ENCODE measurements at places on chromosomes 12 and 14. TPM values are rescaled to one million over a fixed set of nuclear protein-coding genes. Genes with fewer than 3 reads are reported as not detected.

Gene CNIH1
- 97.0 TPM for total RNA-seq

Gene RERG
- 4.1 TPM for total RNA-seq

Gene SLC5A8
- total RNA-seq, result not detected

Gene CELA1
- not detected for total RNA-seq

Gene AKAP6
- 180 TPM for total RNA-seq

Gene IRAK3
- total RNA-seq, result 4.0 TPM

Gene EEF1AKMT3
- 1.2 TPM for total RNA-seq

Gene TAMALIN
- 19.8 TPM for total RNA-seq

Gene CYP46A1
- 3.0 TPM for total RNA-seq

Gene TSHR
- total RNA-seq, result not detected

Gene RNASE7
- total RNA-seq, result not detected

DNA sequence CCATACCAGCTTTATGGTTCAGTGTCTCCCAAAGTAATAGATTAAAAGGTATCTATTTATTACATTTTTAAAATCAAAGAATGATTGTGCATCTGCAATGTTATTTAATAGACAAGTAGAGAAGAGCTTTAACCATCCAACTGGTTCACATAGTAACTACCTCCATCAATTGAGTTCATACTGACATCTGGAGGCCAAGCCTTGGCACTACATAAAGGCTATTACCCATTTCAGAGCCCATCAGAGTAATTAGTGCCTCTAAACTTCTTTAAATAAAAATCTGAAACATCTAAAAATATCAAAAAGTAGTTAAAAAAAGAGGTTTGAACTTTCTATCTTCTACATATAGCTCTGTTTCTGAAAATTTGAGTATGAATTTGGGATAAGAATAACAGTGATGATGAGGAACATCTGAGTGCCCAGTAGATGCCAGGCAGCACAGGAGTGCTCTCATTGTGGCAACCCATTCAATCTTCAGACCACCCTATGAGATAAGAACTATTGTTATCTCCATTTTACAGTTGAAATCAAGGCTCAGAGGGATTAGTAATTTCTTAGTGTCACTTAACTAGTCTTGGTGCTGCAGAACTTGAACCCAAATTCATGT is 132.9 kb upstream of the DAAM1 start:
- no peak for DNase-seq

- DNase-seq, result no peak
Measured at GRCh38 chr14:68297039-68297438, 477.5 kb downstream of the RAD51B start.

GRCh38 chr14:23352506-23353432 is at the start of gene SLC22A17:
TSS of gene SLC22A17 (minus strand) at chr14:23352887.
- peak; percentile 85 for DNase-seq

DNA sequence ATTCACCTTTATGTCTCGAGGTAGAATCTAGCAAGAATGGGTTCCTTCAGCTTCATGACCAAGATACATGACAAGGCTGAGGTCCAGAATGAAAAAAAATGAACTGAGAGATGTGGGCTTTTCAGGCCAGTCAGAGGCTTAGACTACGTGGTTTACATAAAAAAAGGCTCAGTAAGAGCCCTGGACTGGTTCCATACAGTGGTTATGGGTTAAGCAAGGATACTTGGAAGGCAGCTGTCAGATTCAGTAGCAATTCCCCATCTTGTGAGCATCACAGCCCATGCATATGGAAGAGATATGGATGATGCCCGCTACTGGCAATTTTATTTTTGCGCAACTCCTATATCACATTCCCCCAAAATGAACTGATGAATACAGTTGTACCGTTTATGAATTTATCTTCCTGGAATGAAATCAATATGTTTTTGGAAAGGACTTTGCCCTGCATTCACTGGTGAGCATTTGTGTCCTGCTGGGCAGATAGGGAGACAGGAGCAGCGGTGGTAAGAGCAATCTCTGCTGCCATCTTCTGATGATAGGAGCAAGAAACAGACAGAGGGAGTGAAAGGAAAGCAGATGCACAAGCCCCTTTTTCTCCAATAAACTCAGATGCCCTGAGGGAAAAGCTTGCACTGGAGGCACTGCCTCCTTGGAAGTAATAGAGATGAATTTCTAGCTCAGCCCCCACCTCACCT is 280.4 kb downstream of the GALC start:
- no peak for DNase-seq

DNA sequence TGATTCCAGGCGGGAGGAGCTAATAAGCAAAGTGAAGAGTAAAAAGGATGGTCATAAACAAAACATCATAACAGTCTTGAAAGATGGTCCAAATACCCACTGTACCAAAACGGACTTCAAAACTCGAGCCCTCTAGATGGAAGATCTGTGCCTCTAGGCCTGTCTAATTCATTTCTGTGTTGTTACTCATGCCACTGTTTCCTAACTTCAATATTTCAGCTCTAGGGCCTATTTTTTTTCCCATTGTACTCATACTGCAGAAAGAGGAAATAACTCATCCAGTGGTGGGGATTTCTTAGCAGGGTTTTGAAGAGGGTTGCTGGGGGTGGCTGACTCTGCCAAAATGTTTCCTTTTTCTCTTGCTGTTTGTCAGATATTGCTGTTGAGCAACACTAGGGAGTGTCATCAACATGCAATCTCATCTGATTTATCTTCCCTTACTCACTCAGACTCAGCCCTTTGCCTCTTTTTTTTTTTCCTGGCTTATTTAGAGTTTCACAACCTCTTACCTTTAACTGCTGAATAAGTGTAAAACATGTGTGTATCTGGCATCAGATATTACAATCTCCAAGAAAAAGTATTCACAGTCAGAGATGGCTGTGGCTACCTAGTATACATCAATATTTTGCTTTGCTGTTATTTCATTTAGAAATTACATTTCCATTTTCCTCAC is 189.6 kb downstream of the DUSP6 start:
- peak; percentile 61 for DNase-seq

DNA sequence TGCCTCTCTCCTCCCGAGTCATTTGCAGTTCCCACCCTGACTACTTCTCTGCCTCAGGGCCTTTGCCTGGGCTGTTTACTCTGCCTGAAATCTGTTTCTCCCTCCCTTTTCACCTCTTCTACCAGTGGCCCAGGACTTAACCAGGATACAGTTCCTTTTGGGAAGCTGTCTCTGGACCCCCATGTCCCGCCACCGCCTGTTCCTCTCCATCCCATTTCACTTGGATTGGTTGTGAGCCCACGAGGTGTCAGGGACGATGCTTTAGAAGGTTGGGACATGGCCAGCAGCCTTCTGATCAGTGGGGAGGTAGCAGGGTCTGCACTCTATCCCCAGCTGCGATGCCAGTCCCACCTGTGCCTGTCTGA is 51.8 kb downstream of the FAM222A start:
- DNase-seq, result no peak

DNA sequence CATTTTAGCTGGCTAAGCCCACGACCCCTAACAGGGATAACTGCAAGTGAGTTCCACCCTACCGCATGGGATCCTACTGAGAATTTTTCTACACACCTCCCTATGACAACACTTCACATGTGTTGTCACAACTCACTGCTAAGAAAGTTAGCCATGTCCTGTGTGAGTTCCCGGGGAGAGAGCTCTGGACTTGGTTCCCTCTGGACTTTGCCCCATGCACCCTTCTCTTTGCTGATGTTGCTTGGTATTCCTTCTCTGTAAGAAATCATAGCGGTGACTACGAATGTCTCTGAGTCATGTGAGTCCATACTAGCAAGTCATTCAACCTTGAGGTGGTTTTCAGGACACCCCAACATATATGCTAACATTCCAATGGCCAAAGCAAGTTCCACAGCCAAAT is 9.5 kb upstream of the CDKN3 start:
- DNase-seq, result no peak

GRCh38 chr12:4047421-4047820 is 174.2 kb upstream of the PARP11 start:
- DNase-seq, result no peak

GRCh38 chr12:915090-915489 is 34.4 kb downstream of the RAD52 start:
- DNase-seq, result no peak

DNA sequence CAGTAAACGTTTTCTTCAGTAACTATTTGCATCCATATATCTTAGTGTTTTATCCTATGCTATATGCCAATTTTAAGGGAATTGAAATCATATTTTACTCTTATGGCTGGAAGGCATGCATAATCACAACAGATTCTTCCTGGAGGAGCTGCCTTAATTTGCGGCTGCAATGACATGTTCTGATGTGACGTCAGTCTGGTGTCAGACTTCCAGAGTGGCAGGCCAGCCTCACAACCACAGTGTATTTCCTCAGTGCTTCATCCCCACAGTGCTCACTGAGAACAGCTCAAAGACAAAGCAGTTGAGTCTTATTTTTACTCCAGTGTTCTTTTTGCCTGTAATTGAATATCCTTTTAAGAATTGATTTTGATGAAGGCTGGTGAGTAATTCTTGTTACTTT is 107.1 kb downstream of the PLEKHA5 start:
- no peak for DNase-seq

- DNase-seq, result no peak
Measured at GRCh38 chr12:131445795-131446194, 265.1 kb upstream of the SFSWAP start.

DNA sequence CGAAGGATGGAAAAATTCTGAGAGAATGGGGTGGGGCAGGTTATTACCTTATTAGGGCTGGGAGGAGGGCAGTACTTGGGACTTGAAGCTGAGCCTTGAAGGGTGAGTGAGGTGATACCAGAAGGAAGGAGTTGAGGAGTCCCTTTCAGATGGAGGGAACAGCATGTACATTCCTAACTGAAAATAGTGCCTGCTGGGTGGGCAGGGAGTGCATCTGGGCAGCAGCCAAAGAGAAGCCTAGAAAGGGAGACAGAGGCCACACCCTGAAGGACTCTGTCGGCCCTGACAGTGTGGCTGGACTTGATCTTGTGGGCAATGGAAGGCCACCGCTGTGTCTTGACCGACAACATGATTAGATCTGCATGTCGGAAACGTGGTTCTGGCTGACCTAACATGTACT is 147.6 kb downstream of the NDUFA12 start:
- no peak for DNase-seq

GRCh38 chr12:111313833-111314259 is 55.0 kb downstream of the PHETA1 start:
- DNase-seq, result peak; percentile 81

- DNase-seq, result no peak
Measured at GRCh38 chr12:32603858-32604257, 75.2 kb upstream of the DNM1L start.

GRCh38 chr14:36998686-36999085 is 173.7 kb downstream of the SLC25A21 start:
- DNase-seq, result no peak

DNA sequence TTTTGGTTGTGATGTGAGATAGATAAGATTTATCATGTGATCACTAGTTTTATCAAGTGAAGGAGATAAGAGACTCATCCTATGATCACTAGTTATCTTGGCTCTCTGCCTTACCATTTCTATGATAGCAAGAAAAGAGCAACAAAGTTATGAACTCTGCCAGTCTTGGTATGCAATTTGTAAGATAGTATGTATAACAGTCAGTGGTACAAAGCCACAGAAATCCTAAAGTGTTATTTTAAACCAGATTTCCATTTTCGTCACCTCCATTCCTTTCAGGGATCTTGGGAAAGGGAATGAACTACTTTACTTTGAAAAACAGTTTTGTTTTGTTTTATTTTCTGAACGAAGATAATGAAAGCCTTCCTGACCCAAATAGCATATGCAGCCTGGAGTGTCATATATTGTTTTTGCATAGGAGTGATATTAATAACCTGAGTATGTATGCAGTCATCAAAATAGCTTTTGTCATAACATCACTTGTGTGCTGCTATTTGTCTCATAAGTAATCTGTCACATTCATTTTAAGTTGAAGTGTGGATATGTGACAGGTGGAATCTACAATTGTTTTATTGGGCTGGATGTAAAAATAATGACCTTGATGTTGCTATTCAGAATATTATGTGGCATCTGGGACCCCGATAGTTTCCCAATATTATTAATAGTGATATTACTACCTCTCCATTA is 35.0 kb downstream of the FLRT2 start:
- DNase-seq, result no peak

DNA sequence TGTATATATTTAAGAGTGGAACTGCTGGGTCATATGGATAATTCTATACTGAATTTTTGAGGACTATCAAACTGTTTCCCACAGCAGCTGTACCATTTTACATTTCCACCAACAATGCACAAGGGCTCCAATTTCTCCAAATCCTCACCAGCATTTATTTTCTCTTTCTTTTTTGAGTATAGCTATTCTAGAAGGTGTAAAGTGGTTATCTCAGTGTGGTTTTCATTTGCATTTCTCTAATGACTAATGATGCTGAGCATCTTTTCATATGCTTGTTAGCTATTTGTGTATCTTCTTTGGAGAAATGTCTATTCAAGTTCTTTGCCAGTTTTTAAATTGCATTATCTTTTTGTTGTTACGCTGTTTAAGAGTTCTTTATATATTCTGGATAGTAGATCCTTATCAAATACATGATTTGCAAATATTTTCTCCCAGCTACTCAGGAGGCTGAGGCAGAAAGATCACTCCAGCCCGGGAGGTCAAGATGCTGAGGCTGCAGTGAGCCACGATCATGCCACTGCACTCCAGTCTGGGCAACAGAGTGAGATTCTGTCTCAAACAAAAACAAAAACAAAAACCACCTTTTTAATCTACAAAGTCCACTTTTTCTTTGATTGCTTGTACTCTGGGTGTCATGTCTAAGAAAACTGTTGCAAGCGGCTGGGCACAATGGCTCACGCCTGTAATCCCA is 32.8 kb downstream of the GTF2A1 start:
- no peak for DNase-seq

Data from Right ventricle myocardium superior (tissue), 1 donor.